Epithelial cell of prostate (primary cell): ENCODE measurements at places on chromosomes 4 and X.

DNA sequence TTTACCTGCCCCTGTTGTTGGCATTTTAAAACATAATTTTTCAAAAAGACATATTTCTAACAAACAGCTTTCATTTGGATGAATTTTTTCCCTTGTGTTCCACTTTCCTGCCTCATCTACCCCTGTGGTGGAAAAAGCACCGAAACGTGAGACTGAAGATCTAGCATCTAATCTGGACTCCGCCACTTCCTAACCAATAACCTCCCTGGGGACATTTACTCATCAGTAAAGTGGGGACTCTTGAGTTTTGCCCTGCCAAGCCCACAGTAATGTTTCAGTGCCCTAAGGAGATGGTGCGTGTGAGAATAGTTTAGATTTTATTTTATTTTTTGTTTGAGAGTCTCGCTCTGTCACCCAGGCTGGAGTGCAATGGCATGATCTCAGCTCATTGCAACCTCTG lies 56.7 kb downstream of the ADGRG2 start:
- no peak for DNase-seq

- no peak for DNase-seq
These were observed 91.1 kb upstream of the KIT start for GRCh38 chr4:54566608-54567007.

DNA sequence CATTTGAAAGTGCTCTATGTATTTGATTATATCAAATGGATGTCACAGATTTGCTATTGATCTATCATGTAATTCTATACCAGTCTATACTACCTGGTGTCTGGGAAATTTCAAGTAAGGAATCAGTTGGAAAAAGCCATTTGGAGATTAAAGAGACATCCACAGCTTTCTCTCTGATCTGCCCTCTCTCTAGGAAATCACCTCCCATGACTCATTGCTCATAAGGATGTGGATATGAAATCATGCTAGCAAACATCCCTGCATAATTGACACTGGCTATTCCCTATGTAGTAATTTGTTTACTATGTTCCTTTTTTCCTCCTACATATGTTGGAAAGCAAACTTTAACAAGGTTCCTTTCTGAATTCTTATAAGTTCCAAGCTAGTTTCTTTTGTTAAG lies 94.3 kb downstream of the TEX13A start:
- no peak for DNase-seq

DNA sequence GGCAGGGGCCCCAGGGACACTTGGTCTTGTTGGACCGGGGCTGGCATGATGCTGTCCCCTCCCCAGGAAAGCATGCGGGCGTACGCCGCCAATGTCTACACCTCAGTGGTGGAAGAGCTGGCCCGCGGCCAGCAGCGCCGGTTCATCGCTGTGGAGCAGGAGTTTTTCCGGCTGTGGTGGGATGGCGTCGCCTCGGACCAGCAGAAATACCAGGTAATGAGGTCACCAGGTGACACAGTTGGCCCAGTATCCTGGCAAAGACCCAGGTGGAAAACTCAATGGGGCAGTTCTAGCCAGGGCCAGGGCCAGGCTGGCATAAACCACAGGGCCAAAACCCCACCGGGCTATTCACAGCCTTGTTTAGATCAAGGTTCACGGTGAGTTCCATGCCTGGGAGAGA lies 1.5 kb downstream of the MAN2B2 start:
- DNase-seq: no peak

GRCh38 chr4:154049457-154050181 lies 260.7 kb upstream of the SFRP2 start:
- no peak for DNase-seq

- DNase-seq: no peak
These were observed 2.7 kb downstream of the DOCK11 start for GRCh38 chrX:118498351-118498750.

GRCh38 chr4:121326597-121326996 lies 54.2 kb downstream of the QRFPR start:
- DNase-seq: no peak

DNA sequence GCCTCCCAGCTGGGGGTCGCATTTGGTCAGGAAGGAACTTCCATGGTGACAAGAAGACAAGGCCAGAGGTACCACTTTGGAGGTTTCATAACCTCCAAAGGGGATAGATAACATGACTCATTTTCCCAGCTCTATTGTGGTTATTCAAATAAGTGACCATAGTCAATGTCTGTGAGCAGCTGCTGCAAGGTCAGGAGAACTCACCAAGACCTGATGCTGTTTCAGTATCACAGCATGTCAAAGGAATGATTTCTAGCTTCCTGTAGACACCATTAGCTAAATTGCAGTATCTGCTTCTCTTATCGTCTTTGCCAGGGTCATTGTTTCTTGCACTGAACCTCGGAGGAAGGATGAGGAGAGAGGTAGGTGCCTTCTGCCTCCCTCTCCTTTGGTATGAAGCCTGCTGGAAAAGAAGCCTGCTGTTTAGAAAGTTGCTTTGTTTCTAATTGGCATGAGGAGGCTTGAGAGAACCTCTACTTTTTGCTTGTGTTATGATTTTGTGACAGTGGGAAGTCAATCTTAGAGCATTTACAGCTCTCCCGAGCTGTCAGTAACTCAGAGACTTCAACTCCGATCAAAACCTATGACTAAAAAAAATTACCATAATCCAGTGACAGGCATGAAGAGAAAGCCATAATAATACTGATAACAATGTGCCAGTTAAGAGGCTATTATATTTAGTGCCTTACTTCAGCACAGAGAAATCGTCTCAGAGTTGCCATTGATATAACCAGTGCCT lies 38.0 kb upstream of the GATB start:
- no peak for DNase-seq

DNA sequence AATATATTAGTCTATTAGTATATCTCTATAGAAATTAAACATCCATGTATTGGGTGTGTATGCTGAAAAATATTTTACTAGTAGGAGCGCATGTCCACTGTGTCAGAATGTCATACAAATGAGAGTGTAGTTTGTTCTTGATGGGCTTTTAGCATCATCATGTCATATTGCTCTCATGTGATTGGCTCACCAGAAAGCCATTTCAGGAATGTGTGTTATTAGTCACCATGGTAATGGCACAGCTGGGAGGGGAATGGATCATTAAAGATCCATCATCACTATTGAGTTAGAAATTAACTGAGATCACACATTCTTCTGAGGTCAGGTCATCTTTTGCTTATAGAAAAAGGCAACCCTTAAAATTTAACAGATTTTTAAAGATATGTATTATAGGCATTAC lies 77.3 kb downstream of the PHEX start:
- DNase-seq: no peak

DNA sequence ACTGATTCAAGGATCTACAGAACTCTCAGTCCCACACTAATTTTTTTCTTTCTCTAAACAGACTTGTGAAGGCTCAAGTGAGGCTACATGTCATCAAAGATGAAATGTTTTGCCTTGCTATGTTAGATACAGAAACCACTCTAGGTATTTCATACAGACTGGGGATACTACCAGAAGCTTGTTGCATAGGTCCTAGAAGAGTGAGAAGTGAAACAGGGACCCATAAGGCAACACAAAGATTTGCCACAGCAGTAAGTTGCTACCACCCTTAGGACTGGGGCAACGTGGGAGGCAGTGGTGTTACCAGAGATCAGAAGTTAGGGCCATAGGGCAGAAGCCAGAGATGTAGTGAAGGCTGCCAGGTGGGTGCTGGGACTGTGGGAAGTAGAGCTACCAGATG lies 50.7 kb upstream of the MID1IP1 start:
- no peak for DNase-seq

- DNase-seq: no peak
These were observed 4.8 kb downstream of the SH3BP2 start for GRCh38 chr4:2797545-2798305.

GRCh38 chr4:653080-653821 lies 20.8 kb downstream of the ATP5ME start:
- no peak for DNase-seq

DNA sequence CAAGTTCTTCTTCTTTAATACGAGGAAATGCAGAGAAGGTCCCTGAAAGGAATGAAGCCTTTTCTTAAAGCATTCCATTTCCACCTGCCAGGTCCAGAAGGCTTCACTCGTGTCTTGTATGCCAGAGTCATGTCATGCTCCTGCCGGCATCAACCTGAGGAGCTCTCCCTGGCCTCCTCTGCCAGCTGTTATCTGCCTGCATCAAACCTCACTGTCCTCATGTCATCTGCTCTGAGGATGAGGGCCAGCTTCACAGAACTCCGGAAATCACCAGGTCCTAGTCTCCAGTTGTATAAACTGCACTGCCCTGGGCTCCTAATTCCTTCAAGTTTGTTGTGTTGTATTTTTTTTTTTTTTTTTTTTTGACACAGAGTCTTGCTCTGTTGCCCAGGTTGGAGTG lies 20.0 kb upstream of the S100G start:
- no peak for DNase-seq
